Activated CD4-positive, alpha-beta T cell treated with anti-CD3 and anti-CD28 coated beads, Interleukin-2, amount 50 U/mL, for 48 hours (primary cell): ENCODE measurements at places on chromosomes 7 and 10.
A peak's percentile ranks its signal among the peaks of the same experiment; 100 is the strongest.

DNA sequence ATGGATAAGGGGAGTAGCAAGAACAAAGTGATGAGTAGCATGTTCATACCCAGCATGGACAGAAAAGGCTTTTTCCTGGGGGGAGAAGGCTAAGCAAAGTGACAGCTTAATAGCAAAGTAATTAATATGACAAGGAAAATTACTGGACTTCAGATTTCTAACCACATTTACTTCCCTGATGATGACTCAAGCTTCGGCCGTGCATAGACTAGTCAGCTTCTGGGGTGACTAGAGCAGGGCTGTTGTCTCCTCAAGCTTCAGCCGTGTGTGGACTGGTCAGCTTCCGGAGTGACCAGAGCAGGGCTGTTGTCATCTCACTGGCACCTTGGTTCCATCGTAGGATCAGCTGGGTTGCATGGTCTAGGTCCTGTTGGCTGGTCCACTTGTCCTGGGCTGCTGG lies 2.1 kb upstream of the ZNF117 start:
- no peak for DNase-seq

- no peak for DNase-seq
These were observed 831.0 kb downstream of the NXPH1 start for GRCh38 chr7:9264395-9264794.

DNA sequence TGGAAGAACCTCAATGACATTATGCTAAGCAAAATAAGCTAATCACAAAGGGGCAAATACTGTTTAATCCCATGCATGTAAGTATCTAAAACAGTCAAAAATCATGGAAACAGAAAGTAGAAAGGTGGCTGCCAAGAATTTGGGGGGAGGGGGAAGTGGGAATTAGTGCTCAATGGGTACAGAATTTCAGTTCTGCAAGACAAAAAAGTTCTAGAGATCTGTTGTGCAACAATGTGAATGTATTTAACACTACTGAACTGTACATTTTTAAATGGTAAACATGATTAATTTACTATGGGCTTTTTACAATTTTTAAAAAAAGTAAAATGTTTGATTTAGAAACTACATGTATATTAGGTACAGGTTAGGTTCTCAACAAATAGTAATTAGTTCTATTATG lies 11.9 kb downstream of the EZH2 start:
- DNase-seq = no peak

DNA sequence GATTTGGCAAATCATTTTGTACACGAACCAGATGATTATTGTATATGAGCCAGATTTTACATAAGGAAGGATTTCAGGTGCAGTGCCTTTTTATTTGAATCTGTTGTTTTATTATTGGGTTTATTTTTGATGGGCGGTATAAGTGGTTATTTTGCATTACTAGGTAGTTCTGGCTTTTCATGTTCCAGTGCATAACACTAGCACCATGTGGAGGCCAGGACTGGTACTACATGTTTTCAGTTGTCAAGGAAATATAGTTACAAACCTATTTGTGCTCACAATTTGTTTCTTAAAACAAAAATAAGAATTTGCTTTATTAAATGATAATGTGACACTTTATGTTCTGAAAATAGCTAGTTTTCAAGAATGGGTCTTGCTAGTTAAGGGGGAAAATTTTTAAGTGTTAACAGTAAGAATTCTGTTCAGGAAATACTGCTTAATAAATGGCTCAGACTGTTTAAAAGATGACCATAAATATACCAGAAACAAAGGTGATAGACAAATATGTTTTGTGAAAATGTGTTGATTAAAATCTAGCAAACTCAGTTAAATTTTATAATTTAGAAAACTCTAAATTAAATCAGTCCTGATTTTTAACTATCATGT lies 7.1 kb upstream of the SEMA3E start:
- DNase-seq = no peak

GRCh38 chr10:63522995-63523394 lies 1.8 kb downstream of the REEP3 start:
- DNase-seq = no peak

DNA sequence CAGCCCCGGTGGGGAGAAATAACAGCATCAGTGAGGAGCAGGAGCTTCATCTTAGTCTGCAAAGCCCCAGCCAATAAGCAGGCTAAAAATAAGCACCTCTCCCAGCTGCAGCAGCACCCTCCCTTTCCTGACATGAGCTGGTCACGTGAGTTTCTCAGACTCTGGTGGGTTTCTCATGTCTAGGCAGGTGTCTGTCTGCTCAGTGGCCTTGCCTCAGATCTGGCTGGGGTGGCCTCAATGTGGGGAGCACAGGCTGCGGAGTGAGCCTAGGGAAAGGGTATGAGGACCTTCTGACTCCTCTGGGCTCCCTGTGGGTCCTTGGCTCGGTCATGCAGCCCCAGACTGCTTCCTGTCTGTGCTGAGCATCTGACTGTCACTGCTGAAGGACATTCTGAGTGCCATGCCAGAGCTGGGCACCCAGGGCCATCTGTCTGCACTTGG lies 81.6 kb upstream of the LRRC4 start:
- DNase-seq = no peak

- peak; percentile 65 for DNase-seq
These were observed 26.4 kb downstream of the CDK6 start for GRCh38 chr7:92809760-92810573.

GRCh38 chr10:116237970-116238369 lies 35.0 kb downstream of the GFRA1 start:
- no peak for DNase-seq

GRCh38 chr10:43669386-43669785 lies 20.7 kb upstream of the ZNF32 start:
- no peak for DNase-seq

DNA sequence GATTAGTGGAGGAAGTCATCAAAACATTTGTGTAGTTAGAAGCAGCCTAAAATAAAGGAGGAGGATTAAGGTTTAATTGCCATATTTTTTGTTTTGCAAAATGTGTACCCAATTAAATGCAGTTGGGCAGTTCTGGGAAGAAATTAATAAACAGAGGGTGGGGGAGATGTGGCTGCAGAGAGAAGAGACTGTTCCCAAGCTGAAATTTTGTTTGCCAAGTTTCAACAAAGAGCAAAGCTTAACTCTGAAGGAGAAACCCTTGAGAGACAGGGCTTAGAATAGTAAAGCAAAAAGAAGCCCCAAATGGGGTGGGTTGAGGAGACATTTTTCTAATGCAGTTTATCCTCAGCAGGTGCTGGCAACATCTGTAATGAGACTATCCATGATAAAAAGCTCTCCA lies 298.0 kb upstream of the NRP1 start:
- no peak for DNase-seq

- no peak for DNase-seq
These were observed 299.1 kb upstream of the IGFBP3 start for GRCh38 chr7:46220066-46220630.

DNA sequence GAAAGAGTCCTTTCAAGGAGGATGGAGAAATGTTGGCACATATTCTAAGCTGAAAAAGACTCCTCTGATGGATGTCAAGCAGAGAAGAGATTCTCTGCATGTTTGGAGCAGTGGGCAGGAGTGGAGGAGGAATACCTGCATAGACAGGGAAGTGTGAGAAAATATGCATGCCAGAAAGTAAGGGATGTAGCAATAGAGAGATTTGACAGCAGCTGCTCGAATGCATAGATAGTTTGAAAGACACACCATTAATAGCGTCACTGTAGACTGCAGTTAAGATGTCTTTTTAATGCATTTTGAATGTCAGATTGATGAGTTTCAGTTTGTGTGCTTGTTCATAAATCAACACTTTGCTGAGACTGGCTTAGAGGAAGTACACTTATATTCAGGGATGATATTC lies 169.9 kb upstream of the POT1 start:
- DNase-seq = no peak

DNA sequence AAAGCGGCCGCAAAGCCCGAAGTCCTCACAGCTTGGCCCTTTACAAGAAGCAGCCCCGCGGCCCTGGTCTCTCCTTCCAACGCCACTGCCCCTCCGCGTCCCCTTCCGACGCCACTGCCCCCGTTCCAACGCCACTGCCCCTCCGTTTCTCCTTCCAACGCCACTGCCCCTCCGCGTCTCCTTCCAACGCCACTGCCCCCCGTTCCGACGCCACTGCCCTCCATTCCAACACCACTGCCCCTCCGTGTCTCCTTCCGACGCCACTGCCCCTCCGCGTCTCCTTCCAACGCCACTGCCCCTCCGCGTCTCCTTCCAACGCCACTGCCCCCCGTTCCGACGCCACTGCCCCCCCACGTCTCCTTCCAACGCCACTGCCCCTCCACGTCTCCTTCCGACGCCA lies 33.1 kb downstream of the AP5Z1 start:
- no peak for DNase-seq

GRCh38 chr10:84360637-84361365 lies 32.4 kb downstream of the CCSER2 start:
- no peak for DNase-seq

DNA sequence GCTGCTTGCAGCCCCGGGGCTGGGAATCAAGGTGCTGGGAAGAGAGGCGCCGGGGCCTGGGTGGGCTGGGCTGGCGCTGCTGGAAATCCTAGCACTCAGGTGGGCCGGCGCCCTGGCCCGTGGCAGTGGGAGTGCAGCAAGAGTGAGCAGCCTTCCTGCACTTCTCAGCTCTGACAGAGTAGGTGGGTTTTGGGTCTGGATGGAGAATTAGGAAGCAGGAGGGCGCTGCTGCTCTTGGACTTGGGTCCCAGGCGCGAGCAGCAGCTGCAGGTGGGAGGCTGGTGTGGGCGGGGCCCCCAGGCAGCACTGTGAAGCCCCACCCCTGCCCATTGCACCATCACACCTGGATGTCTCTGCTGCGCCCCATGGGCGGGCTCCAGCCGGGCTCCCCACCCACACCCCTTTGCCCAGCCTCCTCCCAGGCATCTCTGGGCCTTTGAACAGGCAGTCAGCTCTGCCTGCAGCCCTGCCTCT lies 6.0 kb downstream of the BRI3 start:
- DNase-seq = no peak

DNA sequence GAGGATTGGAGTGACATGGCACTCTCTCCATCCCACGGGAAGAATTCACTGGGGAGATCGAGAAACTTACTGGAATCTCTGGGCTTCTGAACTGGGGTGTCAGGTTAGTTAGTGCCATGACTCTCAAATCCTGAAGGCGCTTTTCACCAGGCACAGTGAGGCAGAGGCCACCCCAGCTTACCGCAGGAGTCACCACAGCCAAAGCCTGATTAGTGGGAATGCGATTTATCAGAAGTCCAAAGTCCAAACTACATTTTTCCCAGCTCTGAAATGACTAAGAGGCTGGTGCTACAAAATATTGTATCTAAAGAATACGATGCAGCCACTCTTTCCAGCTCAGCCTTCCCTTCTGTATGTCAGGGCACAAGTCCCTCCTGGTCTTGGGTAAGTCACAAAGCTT lies 334.8 kb upstream of the SHH start:
- no peak for DNase-seq

DNA sequence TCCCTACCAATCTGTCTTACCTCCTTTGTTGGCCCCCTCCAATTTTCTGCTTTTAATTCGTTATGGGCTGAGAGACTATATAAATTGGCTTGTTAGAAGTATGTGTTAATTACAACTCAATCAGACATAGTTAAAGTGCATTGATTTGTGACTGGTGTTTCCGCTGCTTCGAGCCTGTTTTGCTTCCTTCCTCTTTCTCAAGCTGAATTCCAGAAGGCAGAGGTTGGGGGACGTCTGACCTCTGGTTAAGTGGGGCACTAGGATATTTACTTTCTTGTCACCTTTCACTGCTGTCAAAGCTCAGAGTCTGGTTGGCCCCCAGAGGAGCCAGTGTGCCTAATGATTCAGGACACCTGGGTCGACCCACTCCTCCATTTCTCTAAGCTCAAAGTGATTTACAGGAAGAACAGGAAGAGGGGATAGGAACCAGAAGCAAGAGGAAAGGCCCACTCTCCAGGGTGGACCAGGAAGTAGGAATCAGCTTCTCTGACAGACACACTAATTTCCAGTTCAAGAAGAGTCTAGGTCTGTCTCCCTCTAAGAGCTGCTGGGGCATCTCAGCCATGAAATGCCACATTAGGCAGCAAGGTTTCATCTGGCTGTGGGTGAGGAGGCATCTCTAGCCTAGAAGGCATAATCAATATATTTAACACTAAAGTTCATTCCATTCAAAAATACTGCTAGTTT lies 397.2 kb upstream of the NPVF start:
- no peak for DNase-seq

DNA sequence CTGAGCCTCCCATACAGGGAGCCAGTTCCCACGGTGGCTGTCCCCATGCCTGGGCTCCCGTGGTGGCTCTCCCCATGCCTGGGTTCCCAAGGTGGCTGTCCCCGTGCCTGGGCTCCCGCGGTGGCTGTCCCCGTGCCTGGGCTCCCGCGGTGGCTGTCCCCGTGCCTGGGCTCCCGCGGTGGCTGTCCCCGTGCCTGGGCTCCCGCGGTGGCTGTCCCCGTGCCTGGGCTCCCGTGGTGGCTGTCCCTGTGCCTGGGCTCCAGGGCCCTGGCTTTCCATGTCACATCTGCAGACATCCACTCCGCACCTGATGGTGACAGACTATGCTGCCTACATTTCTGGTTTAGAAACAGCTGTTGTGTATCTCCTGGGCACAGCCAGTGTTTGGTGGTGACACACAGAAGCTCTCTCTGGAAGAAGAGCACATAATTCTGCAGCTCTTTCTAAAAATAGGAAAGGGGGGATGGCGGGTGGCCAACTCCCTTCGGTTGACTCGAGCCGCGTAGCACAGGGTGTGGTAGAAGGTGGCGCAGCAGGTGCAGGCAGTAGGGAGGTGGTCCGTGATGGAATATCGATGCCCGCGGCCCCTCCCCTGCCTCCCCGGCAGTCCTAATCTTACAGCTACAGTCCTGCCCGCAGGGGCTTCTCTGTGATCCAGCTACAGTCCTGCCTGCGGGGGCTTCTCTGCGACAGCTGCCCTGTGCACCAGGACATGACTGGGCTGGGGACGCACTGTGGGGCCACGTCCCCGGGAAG lies 251.2 kb downstream of the DNAJB6 start:
- DNase-seq = no peak

DNA sequence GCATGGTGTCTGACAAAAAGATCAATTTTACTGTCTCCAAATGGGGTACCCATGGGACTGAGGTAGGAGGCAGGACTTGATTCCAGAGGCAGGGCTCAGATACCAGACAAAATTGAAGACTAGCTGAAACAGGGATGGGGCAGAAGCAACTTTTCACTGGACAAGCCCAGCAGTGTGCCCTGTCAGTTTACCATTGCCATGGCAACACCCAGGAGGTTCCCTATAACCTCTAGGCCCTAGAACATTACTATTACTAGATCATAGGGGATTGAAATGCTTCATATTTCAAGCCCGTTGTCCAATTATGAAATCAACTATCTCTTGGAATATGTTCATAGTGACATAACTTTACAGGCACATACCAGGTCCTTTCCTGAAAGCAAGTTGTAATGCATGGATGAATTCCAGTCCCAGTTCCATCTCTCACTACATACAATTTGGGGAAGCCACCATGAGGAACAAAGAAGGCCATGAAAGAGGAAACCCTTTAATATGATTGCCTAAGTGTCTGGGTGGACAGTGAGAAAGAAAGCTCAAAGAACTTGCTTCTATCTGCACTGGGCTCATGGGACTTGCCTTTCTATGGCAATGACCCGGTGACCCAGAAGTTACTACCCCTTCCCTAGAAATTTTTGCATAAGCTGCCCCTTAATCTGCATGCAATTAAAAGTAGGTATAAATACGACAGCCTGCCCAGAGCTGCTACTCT lies 557.9 kb downstream of the KCNMA1 start:
- DNase-seq = no peak

- DNase-seq = no peak
These were observed 412.8 kb upstream of the MTPN start for GRCh38 chr7:136389933-136390332.

GRCh38 chr7:36690041-36690440 lies 34.3 kb downstream of the AOAH start:
- no peak for DNase-seq

- DNase-seq = no peak
These were observed 184.6 kb downstream of the RAMP3 start for GRCh38 chr7:45342236-45342635.
